Astrocyte of the hippocampus (primary cell): ENCODE measurements at places on chromosomes 1 and 21.
A peak's percentile ranks its signal among the peaks of the same experiment; 100 is the strongest.

- no peak for DNase-seq
Measured at GRCh38 chr1:211335522-211336157, 9.0 kb downstream of the TRAF5 start.

DNA sequence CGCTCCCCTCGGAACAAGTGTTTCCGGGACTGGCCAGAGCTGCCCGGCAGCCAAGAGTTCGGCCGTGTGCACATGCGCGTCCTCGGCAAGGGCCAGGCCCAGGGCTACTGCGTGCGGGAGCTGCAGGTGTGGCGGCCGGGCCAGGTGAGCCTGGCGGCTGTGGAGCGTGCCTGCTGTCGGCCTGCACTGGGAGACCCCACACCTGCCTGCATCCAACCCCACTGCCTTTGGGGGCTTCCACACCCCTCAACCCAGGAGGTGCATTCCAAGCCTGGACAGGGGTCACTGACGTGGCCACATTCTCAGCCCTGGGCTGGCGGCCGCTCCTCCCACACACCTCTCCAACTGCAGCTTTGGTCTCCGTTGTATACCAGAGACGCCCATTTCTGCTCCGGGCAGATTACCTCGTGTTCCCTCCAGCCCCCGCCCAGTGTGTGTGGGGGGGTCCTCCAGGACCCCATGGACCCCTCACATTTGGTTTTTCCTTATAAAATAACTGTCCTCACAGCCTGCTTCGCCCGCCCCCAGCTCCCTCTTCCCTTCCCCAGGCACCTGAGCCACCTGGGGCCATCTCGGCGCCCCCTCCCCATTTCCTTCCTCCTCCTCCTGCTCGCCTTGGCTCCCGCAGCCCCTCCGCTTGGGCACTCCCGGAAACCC lies 6.1 kb downstream of the RNF223 start:
- no peak for DNase-seq

DNA sequence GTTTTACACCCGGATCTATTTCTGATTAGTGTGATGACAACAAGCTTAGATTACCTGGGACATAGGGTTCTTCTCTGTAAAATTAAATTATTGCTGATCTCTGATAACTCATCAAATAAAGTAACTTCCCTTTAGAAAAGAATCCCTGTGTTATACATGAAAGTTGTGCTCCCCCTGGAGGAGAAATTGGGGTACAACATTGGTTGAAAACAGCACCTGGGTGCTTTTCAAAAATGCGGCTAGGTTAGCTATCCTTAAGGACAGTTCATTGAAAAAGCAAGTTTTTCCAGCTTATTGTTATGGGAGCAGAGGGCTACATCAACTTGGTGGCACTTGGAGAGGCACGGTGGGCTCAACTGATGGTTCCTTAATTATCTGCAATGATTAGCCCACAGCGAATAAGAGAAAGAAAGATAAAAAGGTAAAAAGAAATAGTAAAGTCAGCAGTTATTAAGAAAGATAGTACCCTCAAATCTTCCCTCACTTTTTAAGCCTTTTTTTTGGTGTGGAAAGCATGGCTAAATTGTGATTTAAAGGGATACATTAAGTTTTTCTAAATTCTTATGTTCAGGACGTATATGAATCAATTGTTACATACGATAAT lies 97.8 kb downstream of the FMN2 start:
- DNase-seq = peak; percentile 68

- DNase-seq = no peak
Measured at GRCh38 chr21:42495765-42496119, 282 bp downstream of the RSPH1 start.
